ENCODE measurements at places on chromosomes 1 and 21. TPM values are rescaled to one million over a fixed set of nuclear protein-coding genes. Genes with fewer than 3 reads are reported as not detected.

The FBLIM1 gene
- 153 TPM for total RNA-seq

The ZFP69 gene
- 3.6 TPM for total RNA-seq

The DMRTA2 gene
- total RNA-seq: not detected

The IGFN1 gene
- 0.23 TPM for total RNA-seq

The FAAH gene
- total RNA-seq: 9.3 TPM

The SDC3 gene
- 29.0 TPM for total RNA-seq

The TSPAN1 gene
- total RNA-seq: 26.9 TPM

DNA sequence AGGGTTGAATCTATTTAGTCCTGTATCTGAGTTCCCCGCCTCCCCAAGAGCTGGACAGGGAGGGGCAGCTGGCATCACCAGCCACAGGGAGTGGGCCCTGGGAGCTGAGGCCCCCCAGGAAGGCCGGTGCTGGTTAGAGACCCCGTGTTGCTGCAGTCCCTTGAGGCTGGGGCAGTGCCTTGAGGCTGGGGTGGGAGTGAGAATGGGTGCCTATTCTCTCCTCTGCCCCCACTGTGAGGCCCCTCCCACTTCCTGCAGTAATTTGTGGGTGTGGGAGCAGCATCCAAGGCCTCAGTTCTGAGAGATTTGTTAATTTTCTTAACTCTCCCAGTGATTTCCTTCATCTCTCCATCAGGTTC, 2.5 kb upstream of the TRAPPC3 start:
- DNase-seq: no peak

- DNase-seq: peak; percentile 43
Measured at GRCh38 chr1:109895720-109896504, 14.7 kb upstream of the CSF1 start.

DNA sequence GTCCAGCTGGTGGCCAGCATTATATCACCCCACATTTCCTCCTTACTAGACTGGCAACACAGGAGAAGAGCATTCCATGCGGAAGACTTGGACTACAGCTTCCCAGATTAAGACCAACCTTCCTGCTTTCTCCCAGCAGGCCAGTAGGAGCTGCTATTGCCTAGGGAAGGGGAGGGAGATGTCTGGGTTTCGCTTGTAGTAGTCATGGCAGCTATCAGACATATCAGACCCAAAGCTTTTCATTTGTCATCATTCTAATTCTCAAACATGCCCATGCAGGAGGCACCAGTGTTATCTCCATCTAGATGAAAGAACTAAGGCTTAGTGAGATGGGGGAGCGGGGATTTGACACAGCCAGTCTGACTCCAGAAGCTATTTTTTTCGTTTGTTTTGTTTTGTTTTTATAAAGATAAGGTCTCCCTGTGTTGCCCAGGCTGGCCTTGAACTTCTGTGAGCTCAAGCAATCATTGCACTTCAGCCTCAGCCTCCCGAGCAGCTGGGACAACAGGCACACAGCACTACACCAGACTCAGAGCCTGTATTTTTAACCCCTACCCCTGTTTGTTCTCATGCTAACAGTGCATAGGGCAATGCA, 4.5 kb downstream of the PLA2G2A start:
- DNase-seq: peak; percentile 79

Data from ovary (tissue), 10 donors.